ENCODE measurements at places on chromosomes 4 and X.

DNA sequence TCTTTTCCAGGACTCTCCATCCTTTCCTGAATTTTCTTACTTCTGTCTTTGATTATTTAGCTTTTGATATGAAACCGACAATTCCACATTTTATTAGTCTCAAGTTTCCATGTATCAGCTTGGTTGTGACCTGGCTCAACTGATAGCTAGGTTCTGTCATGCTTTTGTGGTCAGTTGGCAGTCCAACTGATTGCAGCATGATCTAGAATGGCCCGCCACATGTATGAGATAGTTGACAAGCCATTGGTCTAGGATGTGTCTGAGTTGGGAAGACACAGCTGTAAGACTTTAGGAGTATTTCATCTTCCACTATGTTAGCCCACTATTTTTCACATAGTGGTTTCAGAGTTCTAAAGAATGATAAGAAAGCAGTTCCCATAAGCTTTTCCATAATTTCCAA lies 117.5 kb upstream of the GRID2 start:
- DNase-seq = no peak

DNA sequence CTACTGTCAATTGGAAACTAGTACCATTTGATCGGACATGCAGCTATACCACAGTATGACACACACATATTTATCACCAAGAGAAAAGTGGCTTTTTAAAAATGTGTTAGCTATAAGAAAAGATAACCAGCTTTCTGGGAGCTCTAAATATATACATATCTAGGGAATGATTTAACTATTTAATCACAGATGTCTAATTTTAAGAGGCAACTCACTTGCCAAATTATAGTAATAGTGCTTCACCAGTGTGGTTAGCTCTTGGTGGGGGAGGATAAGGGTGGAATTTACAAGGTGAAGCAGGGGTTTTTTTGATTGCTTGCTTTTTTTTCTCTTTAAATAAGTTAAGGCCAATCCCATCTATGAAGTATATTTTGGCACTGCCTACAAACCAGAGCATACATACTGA lies 547.7 kb upstream of the DIPK2B start:
- DNase-seq = no peak

DNA sequence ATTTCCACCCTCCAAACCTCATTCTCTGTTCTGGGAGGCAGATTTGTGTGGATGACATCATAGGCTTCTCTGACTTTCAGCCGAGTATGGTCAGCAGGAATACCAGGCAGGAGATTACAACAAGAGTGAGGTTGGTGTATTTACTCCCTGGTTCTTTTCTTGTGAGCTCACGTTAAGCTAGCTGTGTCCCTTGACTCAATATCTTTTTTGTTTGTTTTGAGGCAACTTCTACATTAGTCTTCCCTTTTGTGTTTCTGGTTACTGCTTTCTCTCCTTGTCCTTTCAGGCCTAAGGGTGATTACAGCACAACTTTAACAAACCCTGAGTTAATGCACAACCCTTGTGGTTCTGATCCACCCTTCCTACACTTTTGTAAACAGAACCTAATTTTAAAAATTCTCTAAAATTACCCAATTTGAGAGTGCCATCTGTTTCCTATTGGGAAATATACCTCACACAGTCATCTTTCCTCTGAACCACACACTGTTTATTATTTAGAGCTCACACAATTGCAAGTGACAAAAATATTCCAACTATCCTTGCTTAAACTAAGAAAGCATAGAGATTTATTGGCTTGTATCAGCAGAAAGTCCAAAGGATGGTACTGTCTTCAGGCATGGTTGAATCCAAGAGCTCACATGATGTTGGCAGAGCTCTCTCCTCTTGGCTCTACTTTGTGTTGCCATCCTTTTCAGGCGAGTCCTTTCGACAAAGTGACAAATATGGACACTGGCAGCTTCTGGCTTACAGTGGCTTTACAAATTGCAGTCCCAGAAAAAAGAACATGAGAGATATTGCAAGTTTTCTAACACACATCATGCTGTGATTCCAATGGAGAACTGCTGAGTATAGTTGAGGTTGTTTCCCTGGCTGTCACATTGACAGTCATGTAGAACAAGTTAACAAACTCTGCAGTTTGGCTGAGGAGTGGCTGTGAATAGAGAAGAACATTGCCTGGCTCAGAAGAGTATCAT lies 150.5 kb upstream of the DDIT4L start:
- no peak for DNase-seq

GRCh38 chrX:55014897-55015299 lies 14.7 kb downstream of the APEX2 start:
- DNase-seq = no peak

GRCh38 chrX:153921511-153922446 lies 4.3 kb downstream of the ARHGAP4 start:
- DNase-seq = no peak

- no peak for DNase-seq
Observed at GRCh38 chr4:170256807-170257206, 167.1 kb upstream of the AADAT start.
